ENCODE measurements at places on chromosomes 12 and 14. TPM values are rescaled to one million over a fixed set of nuclear protein-coding genes. Genes with fewer than 3 reads are reported as not detected.
A peak's percentile ranks its signal among the peaks of the same experiment; 100 is the strongest.

DNA sequence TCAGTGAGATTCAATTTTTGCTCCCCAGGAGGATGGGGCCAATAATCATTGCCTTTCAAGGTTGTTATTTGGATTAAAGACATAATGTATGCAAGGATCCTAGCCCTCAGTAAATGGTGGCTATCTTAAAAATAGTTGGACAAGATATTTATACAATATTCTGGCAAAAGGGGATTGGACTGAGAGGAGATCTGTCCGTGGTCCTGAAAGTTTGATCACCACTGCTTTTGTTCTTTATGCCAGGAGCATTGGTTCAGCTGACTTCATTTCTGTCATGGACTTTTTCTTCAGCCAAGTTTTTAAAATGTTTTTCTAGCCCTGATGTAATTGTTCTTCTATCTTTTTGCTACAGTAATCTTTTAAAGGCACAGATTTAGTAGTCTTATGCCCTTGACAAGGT lies 70.2 kb upstream of the TCL1A start:
- no peak overlapping the region for H3K27ac ChIP-seq
- H3K36me3 ChIP-seq = no peaks in the 10 kb centered on the region
- no peak for DNase-seq
- no peaks in the 10 kb centered on the region for H3K27me3 ChIP-seq
- H3K4me3 ChIP-seq = no peak overlapping the region

DNA sequence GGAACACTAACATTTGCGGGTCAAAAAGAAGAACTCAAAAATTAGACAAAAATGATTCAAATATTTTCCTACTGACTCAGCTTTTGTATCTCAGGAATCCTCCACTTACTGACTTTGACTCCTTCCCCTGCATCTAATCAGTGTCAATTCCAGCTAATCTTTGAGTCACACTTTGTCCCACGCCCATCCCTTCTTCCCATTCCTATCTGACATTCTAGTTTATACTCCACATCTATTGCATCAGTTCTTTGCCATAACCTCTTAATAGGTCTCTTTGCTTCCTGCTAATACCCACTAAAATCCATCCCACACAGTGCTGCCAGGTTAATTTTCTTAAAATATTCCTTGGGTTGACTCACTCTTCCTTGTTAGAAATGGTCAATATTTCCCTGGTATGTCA lies 19.1 kb downstream of the BBS10 start:
- H3K4me1 ChIP-seq = no peaks in the 10 kb centered on the region
- peaks cover 11% of the 10 kb centered on the region for H3K27me3 ChIP-seq
- peaks cover 2% of the 10 kb centered on the region for H3K36me3 ChIP-seq
- no peak overlapping the region for H3K27ac ChIP-seq
- DNase-seq = no peak
- H3K4me3 ChIP-seq = no peak overlapping the region

DNA sequence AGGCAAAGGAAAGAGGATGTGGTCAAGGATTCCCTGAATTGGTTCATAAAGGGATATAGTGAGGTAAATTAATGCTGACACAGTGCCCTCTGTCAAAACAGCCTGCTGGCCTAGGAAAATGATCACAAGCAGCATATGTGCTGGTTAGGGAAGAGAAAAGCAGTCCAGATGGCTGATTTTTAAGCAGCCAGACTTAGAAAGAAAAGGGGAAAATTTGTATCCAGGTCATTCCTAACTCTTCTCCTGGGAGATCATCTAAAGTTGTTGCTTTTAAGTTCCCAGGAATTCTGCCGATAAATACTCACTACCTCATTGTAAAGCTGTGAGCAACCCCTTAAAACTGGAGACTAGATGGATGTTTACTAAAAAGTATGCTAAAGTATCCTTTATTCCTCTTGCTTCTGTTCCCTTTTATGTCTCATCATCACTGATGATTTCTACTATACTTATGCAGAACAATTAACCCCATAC lies 46.4 kb upstream of the CNOT2 start:
- no peak for DNase-seq
- peaks cover 3% of the 10 kb centered on the region for H3K27me3 ChIP-seq
- no peak overlapping the region for H3K4me3 ChIP-seq
- no peak overlapping the region for H3K27ac ChIP-seq

GRCh38 chr14:75470238-75470797 lies 42.5 kb downstream of the JDP2 start:
- no peaks in the 10 kb centered on the region for H3K36me3 ChIP-seq
- H3K27ac ChIP-seq = no peak overlapping the region
- no peak overlapping the region for H3K4me3 ChIP-seq
- DNase-seq = no peak
- H3K27me3 ChIP-seq = no peaks in the 10 kb centered on the region

- no peaks in the 10 kb centered on the region for H3K36me3 ChIP-seq
- H3K27me3 ChIP-seq = no peaks in the 10 kb centered on the region
- no peak for DNase-seq
- no peak overlapping the region for H3K4me3 ChIP-seq
- H3K4me1 ChIP-seq = no peaks in the 10 kb centered on the region
- no peak overlapping the region for H3K27ac ChIP-seq
Measured at GRCh38 chr12:100877776-100878175, 83.2 kb downstream of the ANO4 start.

DNA sequence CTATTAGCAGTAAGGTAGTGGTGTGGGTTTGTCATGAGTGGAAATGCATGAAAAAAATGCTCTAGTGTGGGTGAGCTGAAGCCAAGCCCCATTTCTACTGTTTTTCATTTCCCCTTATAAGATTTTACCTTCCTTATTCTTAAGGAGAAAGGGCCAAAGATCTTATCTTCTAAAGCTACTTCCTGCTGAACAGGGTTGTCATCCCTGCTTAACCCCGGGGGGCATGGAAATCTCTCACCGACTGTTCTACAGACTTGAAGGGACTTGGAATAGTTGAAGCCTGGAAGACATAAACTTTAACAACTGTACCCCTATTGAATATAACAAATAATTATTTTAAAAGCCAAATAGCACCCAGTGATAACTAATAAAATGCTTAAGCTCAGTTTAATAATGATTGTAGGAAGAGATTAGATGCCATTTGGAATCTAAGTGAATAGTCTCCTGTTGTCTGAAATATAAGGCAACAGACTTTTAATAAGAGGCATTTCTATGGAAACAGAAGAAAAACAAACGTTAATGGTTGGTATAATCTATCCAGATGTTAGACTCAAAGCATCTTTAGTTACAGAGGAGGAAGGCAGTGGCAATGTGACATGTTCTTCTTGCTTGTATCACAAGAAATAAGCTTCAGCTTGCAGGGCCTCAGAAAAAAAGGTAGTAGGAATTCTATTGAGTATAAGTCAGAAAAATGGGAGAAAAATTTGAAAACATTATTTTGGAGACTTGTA lies 1.8 kb upstream of the GMFB start:
- no peak overlapping the region for H3K27ac ChIP-seq
- H3K4me1 ChIP-seq = peaks cover 28% of the 10 kb centered on the region
- no peaks in the 10 kb centered on the region for H3K27me3 ChIP-seq
- no peak for DNase-seq
- peaks cover 4% of the 10 kb centered on the region for H3K36me3 ChIP-seq

DNA sequence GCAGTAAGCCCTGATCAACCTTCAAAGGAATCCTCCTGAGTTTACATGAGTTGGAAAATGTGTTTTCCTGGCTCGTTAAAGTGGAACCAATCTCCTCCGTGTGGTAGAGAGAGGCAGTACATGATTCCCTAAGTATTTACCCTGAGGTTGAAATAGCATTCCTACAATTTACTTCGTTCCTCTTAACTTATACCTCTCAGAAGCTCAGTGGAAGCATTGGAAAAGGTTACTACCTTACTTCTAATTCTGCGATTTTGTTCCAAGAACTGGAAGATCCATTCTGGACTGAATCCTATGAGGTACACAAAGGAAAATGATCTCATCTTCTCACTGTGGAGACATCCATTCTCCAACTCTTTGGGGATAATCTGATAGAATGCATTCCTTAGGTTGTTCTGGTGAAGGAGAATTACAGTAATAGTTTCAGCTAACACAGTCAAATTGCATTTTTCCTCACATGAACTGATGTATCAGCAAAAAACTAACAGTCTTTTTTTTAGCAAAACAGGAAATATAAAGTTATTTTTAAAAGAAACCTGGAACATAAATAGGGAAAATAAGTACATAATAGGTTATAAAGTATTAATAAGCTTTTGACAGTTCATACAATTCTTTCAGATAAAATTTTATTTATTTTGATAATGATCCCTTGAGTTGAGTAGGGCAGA lies 475.6 kb downstream of the PDZRN4 start:
- H3K4me3 ChIP-seq = no peak overlapping the region
- H3K36me3 ChIP-seq = no peaks in the 10 kb centered on the region
- H3K27ac ChIP-seq = no peak overlapping the region
- no peaks in the 10 kb centered on the region for H3K4me1 ChIP-seq
- H3K27me3 ChIP-seq = no peaks in the 10 kb centered on the region

DNA sequence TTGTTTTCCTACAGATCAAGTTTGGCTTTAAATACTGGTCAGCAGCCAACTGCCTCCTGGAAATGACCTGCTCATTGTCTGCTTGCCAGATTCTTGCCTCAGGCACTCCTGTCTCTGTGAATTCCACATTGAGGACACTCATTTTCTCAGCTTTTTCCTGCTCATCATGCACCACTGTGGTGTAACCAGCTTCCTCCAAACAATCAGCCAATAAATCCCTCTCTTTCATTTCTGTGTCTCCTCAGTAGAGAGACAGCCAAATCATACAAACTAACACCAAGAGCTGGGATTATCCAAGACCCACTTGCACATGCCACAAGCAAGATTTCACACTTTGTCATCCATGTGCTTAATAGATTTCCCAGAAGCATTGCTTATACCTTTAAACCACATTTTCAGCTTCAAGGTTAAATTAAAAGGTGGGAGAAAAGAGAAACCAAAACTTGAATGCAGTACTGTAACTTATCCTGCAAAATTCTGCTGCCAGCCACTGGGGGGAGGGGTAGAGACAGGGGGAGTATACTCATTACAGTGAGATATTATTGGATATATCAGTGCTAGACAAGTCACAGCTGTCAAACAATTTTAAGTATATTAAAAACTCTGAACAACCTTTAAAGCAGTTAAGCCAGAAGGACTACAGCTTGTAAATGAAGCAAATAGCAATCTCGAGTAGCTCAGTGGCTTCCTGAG lies 105.0 kb downstream of the PPP2R5E start:
- H3K4me3 ChIP-seq = peak overlapping the region; percentile 77
- peak overlapping the region; percentile 75 for H3K27ac ChIP-seq
- peaks cover 46% of the 10 kb centered on the region for H3K4me1 ChIP-seq
- H3K27me3 ChIP-seq = no peaks in the 10 kb centered on the region
- peaks cover 10% of the 10 kb centered on the region for H3K36me3 ChIP-seq

GRCh38 chr12:1829306-1829900 lies 9.0 kb downstream of the LRTM2 start:
- no peaks in the 10 kb centered on the region for H3K4me1 ChIP-seq
- no peak overlapping the region for H3K27ac ChIP-seq
- H3K27me3 ChIP-seq = peaks cover 14% of the 10 kb centered on the region
- H3K4me3 ChIP-seq = no peak overlapping the region
- H3K36me3 ChIP-seq = no peaks in the 10 kb centered on the region
- DNase-seq = no peak

- DNase-seq = no peak
- no peak overlapping the region for H3K4me3 ChIP-seq
- peaks cover 5% of the 10 kb centered on the region for H3K4me1 ChIP-seq
- peaks cover 2% of the 10 kb centered on the region for H3K27me3 ChIP-seq
Measured at GRCh38 chr14:91902336-91902735, 35.0 kb upstream of the TC2N start.

GRCh38 chr14:63212209-63212608 lies 8.0 kb downstream of the RHOJ start:
- no peaks in the 10 kb centered on the region for H3K36me3 ChIP-seq
- no peaks in the 10 kb centered on the region for H3K4me1 ChIP-seq
- H3K27me3 ChIP-seq = peaks cover 14% of the 10 kb centered on the region
- no peak for DNase-seq
- H3K27ac ChIP-seq = no peak overlapping the region
- H3K4me3 ChIP-seq = no peak overlapping the region

- peaks cover 19% of the 10 kb centered on the region for H3K4me1 ChIP-seq
- H3K4me3 ChIP-seq = peak overlapping the region; percentile 45
- H3K27ac ChIP-seq = peak overlapping the region; percentile 35
- DNase-seq = no peak
- H3K27me3 ChIP-seq = no peaks in the 10 kb centered on the region
- peaks cover 2% of the 10 kb centered on the region for H3K36me3 ChIP-seq
Measured at GRCh38 chr12:110199339-110200123, 75.4 kb downstream of the IFT81 start.

GRCh38 chr14:99752486-99753121 lies 40.6 kb upstream of the EML1 start:
- H3K4me1 ChIP-seq = peaks cover 16% of the 10 kb centered on the region
- H3K36me3 ChIP-seq = no peaks in the 10 kb centered on the region
- H3K27me3 ChIP-seq = peaks cover 24% of the 10 kb centered on the region
- no peak for DNase-seq
- H3K27ac ChIP-seq = no peak overlapping the region
- H3K4me3 ChIP-seq = no peak overlapping the region

DNA sequence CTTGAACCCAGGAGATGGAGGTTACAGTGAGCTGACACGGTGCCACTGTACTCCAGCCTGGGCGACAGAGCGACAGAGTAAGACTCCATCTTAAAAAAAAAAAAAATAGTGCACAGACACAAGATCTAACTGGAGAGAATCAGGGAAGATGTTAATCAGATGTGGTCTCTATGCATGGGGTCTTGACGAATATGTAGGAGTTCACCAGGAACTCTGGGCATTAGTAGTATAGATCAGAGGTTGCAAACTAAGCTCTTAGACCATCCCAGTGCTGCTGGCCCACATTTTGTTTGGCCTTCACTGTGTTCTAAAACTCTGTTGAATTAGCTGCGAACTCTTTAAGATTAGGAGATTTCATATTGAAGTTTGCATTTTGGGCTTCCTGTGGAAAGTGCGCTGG lies 31.6 kb downstream of the SNRNP35 start:
- H3K27ac ChIP-seq = no peak overlapping the region
- H3K4me3 ChIP-seq = no peak overlapping the region
- DNase-seq = no peak
- no peaks in the 10 kb centered on the region for H3K36me3 ChIP-seq
- peaks cover 5% of the 10 kb centered on the region for H3K4me1 ChIP-seq
- H3K27me3 ChIP-seq = no peaks in the 10 kb centered on the region

Gene KERA
- not detected for total RNA-seq

Gene DLGAP5
- 79.7 TPM for total RNA-seq

Gene IGF1
- 1.6 TPM for total RNA-seq

Gene C1QL4
- total RNA-seq = not detected
